ENCODE measurements at places on chromosomes 7 and 10.

GRCh38 chr7:7962851-7963250, 5.7 kb upstream of the GLCCI1 start:
- DNase-seq = no peak

GRCh38 chr10:517872-518475, 171.5 kb downstream of the DIP2C start:
- DNase-seq = no peak

DNA sequence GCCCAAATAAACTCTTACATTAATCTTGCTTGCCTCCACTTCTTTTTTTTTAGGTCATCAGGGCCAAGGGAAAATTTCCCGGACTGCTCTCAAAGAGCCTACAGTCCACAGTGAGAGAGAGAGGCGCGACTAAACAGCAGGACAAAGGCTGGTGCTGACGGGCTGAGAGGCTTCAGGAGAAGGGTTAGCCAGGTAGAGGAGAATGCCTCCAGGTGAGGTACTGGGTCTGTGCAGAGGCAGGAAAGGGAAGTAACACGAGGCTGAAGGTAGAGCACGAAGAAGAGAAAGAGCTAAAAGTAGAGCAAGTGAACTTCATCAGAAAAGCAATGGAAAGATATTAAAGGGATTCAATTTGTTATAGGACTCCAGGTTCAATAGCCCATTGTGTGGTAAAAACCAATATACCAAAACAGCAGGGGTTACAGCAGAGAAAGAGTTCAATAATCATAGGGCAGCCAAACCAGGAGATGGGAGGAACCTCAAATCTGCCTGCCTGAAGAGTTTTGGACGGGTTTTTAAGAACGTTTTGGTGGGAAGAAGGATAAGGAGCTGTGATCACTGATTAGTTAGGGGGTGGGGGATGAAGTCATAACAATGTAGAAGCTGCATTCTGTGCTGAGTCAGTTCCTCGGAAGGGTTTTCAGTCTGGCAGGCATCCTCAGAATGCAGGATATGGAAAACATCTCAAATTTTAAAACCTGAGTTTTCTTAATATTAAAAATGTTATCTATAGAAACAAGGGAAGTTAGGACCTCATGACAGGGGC, 171.5 kb downstream of the AKR1D1 start:
- no peak for DNase-seq

GRCh38 chr10:113961182-113962031, 82.3 kb upstream of the ADRB1 start:
- no peak for DNase-seq

DNA sequence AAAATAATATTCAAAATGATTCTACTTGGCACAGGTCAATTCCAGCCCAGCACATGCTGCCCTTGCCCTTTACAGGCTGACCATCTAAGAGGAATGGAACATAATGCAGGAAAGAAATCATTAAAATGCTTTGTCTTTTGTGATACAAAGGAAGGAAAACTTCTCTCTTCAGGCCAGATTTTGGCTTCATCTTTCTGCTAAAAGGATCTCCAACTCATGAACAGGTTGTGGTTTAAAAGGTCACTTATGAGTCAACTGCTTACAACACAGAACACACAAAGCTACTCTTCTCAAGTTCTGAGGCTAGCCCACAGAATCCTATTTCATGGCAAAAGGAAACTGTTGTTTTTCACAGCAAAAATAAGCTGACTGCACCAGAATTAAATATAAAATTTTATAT, 197.1 kb downstream of the DOCK4 start:
- DNase-seq = no peak

DNA sequence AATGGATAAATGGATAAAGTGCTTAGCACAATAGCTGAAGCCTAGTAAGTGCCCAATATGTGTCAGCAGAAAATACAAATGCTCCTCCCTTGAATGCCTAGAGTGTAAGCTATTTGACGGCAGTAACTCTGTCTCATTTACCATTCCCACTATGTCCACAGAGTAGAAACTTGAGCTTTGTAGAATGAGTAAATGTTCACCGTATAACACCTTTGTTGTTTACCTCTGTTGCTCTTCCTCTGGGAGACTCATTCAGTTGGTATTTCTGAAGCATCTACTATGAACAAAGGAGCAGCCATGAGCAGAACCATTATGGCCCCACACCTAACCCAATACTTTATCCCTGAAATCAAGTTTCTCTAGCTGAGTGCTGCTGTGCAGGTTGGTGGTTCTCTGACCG, 8.4 kb upstream of the SLC16A12 start:
- DNase-seq = no peak

DNA sequence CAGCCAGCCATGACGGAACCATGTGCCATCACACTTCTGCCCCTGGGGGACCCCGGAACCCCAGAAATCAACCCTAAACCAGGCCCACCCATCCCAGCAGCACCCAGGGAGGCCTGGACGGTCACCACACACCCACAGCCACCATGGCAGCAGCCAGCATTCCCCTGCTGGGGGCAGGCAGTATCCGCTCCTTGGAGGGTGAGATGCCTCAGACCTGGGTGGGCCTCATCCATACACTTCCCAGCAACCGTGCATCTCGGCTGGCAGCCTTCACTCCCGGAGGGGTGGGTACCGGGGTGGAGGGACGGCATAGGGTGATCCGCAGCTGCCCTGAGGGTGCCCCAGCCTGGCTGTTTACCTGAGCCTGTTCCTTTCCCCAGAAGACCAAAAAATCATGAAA, 69.1 kb upstream of the FAM20C start:
- DNase-seq = no peak

GRCh38 chr10:15452545-15452944, 81.5 kb upstream of the FAM171A1 start:
- no peak for DNase-seq

- no peak for DNase-seq
These were observed 60.4 kb downstream of the SCRN1 start for GRCh38 chr7:29929018-29929807.

GRCh38 chr7:68321776-68322496, 1276.3 kb upstream of the AUTS2 start:
- DNase-seq = no peak

GRCh38 chr10:49076319-49076718, 39.0 kb downstream of the VSTM4 start:
- no peak for DNase-seq

- no peak for DNase-seq
These were observed 25.5 kb downstream of the GTF2IRD1 start for GRCh38 chr7:74479066-74479781.

DNA sequence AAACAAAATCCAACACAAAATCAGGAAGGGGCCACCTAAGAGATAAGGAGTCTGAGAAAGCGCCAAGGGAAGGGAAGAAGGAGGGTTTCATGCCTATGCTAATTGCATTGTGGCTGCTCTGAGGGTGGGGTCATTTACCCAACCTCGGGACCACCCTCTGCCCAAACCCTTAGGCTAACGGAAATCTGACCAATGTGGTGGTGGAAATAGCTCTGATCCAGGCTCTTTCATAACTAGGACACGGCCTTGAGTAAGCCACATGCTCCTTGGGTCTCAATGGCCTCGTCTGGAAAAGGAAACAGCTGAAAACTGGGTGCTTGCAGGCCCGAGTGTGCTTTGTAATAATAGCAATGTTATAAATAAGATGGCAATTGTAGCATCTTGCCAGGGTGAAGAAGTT, 14.9 kb upstream of the SRGN start:
- DNase-seq = no peak

- no peak for DNase-seq
These were observed 4.8 kb upstream of the AKR1B10 start for GRCh38 chr7:134522601-134523000.

DNA sequence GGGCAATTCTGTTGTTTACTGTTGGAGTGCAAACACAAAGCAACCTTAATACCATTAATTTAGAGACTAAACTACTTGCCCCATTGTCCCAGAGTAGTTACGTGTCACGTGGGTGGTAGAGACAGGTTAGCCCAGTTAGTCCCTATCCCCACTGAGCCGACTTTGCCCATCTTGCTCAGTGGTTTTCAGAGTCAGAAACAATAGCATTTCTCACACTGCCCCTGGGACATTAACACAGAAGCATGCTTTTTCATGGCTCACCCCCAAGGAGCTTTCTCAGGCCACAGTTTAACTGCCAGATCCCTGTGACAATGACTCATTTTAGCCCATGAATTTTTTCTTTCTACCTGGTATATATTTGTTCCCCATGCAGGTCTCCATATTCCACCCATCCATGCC, 271.0 kb downstream of the POU6F2 start:
- no peak for DNase-seq

DNA sequence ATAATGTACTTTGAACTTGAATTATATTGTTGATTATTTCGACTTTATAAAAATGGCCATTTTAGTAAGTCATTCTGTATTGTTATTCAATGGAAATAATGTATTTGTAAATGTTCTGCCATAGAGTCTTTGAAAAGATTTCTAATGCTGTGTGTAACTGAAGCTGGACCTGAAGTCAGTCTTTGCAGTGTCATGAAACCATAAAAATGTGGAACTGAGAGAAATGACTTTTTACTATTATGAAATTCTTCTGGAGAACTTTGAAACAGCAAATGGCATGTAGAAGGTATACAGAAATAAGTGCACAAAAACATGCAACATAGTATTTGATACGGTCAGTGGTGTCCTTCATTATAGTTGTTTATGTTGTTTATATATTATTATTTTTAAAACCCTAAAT, 59.7 kb upstream of the ADRA2A start:
- DNase-seq = no peak

- no peak for DNase-seq
These were observed 481.2 kb downstream of the KCNMA1 start for GRCh38 chr10:77156406-77156879.

DNA sequence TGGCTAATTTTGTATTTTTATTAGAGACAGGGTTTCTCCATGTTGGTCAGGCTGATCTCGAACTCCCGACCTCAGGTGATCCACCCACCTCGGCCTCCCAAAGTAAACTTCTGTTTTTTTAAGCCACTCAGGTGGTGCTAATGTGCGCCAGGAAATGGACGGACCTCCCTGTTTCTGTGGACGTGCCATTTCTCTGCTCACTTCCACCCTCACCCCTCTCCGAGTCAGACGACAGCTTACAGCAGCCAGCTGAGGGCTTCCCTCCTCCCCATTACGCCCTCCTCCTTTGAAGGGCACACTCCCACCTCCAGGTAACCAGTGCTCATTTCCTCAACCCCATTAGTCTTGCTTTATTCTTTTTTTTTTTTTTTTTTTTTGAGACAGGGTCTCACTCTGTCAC, 41.7 kb upstream of the EZH2 start:
- no peak for DNase-seq

- no peak for DNase-seq
These were observed 599.2 kb downstream of the KCNMA1 start for GRCh38 chr10:77038407-77038806.

- no peak for DNase-seq
These were observed 481.6 kb downstream of the TNS3 start for GRCh38 chr7:47100148-47100816.

DNA sequence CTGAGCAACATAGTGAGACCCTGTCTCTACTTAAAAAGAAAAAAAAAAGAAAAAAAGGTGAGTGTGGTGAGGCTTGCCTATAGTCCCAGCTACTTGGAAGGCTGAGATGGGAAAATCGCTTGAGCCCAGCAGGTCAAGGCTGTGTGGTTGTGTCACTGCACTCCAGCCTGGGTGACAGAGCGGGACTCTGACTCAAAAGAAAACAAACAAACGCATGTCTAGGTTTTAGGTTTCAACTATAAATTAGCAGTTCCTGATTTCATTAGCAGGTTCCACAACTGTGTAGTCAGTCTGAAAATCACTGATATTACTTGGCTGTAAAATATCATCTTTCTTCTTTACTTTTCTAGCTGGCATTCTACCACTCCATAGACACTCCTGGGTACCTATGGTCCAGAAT, 155.7 kb upstream of the HGF start:
- no peak for DNase-seq

DNA sequence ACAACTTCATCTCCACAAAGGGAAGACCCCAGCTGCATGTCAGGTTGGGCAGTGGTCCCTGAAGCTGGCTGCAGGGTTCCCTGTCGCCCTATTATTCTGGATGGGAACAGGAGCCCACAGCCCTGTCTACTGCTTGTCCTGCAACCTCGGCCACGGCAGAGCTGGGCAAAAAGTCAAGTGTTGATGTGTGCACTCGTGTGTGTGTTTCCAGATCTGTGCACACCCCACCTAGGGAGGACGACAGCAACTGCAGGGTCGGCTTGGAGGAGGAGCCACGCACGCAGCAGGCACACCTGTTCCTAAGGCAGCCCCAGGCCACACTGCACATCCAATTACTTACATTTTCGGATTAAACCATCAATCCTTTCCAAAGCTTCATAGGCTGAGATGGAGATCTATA, 23.6 kb downstream of the PITRM1 start:
- no peak for DNase-seq

DNA sequence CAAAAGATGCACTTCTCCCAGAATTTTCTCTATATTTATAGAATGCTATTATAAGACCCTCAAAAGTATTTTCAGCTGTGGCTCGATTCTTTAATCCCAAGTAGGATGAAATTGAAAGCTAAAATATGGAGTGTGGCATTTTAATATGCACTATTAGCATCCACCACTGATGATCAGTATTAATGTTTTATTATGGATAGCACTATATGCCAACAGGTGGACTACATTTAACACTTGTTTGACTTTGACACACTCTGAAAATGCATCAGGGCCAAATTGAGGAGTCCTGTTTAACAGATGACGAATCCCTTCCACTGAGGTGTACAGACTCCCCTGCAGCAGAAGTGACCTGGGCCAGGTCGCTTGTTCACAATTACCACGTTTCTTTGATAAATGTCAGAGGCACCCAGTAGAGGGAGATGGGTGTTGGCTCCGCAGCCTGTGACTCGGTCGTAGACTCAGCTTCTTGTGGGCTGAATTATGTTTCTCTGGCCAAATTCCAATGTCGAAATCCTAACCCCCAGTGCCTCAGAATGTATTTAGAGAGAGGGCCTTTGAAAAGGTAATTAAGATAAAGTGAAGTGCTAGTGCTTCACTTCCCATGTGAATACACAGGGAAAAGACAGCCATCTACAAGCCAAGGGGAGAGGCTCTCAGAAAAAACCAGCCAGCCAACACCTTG, 48.1 kb downstream of the WIPF3 start:
- DNase-seq = no peak

- DNase-seq = no peak
These were observed 134.8 kb downstream of the MLLT10 start for GRCh38 chr10:21668831-21669230.
